MM.1S (cell line): ENCODE measurements at places on chromosomes 13 and 19.

DNA sequence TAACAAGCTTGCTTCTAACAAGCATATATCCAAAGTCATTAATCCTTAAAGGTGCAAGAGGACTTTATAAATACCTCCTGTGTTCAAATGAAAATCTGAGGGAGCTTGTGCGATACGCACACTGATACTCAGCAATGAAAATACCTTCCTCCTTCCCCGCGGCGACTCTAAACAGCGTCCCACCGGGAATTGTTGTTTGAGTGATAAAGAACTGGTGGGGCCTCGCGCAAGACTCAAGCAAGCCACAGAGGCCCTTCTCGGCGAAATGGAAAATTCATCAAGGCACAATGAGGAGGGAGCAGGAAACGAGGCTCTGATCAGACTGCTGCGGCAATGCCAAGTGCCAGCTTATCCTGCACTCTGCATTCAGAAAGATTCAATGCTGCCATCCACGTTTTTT is 126.7 kb downstream of the ABCC4 start:
- H3K4me3 ChIP-seq, result no peak overlapping the region
- no peak overlapping the region for H3K27ac ChIP-seq
- no peak for DNase-seq
- no peaks in the 10 kb centered on the region for H3K27me3 ChIP-seq

- no peaks in the 10 kb centered on the region for H3K4me1 ChIP-seq
- no peak for DNase-seq
- no peaks in the 10 kb centered on the region for H3K27me3 ChIP-seq
- H3K27ac ChIP-seq, result no peak overlapping the region
- no peaks in the 10 kb centered on the region for H3K36me3 ChIP-seq
These were observed 109.4 kb downstream of the RFC3 start for GRCh38 chr13:33927315-33927714.

DNA sequence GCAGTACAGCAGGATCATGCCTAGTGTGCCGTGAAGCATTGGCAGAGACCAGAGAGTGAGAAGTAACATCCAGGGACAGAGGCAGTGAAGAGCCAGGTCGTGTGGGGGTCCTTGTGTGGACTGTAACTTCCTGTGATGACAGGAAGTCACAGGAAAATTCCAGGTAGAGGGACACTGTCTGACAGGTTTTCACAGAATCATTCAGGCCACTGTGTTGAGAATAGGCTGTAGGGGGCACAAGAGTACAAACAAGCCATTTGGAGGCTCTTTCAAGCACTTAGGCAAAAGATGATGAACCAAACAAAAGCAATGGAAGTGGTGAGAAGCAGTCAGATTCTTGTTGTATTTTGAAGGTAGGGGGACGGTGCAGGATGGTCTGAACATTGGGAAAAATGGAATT is 46.4 kb downstream of the N4BP2L1 start:
- H3K4me1 ChIP-seq, result peaks cover 17% of the 10 kb centered on the region
- H3K27me3 ChIP-seq, result no peaks in the 10 kb centered on the region
- H3K27ac ChIP-seq, result no peak overlapping the region
- no peak for DNase-seq

DNA sequence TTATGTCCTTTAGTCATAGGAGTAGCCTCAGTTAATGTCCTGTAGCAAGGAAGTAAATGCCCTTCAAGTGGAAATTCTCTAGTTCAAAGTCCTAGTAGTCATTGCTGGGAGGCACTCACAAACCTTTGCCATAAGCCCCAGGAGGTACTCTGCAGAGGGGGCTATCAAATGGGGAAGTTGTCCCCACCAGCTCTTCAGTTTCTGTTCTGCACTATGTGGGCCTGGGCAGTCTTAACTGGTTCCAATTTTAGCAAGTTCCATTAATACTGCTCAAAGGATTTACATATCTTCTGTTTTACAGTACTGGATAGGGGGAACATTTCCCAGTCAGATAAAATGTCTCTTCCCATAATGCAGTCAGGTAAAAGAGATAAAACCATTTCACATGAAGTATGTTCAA is 101.3 kb downstream of the B3GLCT start:
- no peaks in the 10 kb centered on the region for H3K4me1 ChIP-seq
- no peaks in the 10 kb centered on the region for H3K36me3 ChIP-seq
- no peak for DNase-seq
- no peak overlapping the region for H3K4me3 ChIP-seq
- no peaks in the 10 kb centered on the region for H3K27me3 ChIP-seq

GRCh38 chr13:53920916-53921315 is 892.3 kb downstream of the OLFM4 start:
- H3K27me3 ChIP-seq, result no peaks in the 10 kb centered on the region
- no peaks in the 10 kb centered on the region for H3K36me3 ChIP-seq
- H3K4me3 ChIP-seq, result no peak overlapping the region

DNA sequence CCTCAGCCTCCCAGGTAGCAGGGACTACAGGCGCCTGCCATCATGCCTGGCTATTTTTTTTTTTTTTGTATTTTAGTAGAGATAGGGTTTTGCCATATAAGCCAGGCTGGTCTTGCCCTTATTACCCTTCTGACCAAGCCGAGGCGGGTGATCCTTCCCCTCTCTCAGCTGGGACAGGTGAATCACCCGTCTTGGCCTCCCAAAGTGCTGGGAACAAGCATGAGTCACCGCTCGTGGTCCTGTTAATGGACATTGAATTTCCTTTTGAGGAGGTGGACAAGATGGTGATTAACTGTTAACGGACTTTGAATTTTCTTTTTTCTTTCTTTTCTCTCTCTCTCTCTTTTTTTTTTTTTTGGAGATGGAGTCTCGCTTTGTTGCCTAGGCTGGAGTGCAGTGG is 10.6 kb downstream of the CD70 start:
- DNase-seq, result no peak
- H3K4me3 ChIP-seq, result no peak overlapping the region
- no peaks in the 10 kb centered on the region for H3K27me3 ChIP-seq
- H3K27ac ChIP-seq, result no peak overlapping the region
- no peaks in the 10 kb centered on the region for H3K36me3 ChIP-seq

DNA sequence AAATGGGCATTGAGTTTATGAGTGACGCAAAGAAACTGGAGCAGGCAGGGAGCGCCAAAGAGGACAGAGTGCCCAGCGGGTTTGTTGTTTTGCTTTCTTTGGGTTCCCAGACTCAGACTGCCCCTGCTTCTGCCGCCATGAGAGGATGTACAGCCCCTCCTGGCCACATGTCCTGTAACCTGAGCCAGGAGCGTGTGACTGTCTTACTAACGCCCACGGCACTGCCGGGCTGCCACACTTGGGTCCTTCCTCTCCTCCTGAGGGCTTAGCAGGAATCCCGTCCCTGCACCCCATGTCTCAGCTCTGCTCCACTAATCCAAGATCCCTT is 80.5 kb downstream of the GPR12 start:
- H3K27ac ChIP-seq, result no peak overlapping the region
- H3K4me1 ChIP-seq, result no peaks in the 10 kb centered on the region
- no peaks in the 10 kb centered on the region for H3K36me3 ChIP-seq
- H3K27me3 ChIP-seq, result no peaks in the 10 kb centered on the region
- DNase-seq, result no peak

DNA sequence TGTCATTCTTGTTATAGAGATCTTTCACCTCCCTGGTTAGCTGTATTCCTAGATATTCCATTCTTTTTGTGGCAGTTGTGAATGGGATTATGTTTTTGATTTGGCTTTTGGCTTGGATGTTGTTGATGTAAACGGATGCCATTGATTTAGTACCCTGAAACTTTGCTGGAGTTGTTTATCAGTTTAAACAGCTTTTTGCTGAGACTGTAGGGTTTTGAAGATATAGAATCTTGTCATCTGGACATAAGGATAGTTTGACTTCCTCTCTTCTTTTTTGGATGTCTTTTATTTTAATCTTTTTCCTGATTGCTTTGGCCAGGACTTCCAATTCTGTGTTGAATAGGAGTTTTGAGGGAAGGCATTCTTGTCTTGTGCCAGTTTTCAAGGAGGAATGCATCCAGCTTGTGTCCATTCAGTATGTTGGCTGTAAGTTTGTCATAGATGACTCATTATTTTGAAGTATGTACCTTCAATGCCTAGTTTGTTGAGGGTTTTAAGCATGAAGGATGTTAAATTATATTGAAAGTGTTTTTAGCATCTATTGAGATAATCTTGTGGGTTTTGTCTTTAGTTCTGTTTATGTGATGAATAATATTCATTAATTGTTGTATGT is 16.8 kb downstream of the ZNF431 start:
- H3K27ac ChIP-seq, result no peak overlapping the region
- no peak for DNase-seq
- H3K4me1 ChIP-seq, result no peaks in the 10 kb centered on the region

DNA sequence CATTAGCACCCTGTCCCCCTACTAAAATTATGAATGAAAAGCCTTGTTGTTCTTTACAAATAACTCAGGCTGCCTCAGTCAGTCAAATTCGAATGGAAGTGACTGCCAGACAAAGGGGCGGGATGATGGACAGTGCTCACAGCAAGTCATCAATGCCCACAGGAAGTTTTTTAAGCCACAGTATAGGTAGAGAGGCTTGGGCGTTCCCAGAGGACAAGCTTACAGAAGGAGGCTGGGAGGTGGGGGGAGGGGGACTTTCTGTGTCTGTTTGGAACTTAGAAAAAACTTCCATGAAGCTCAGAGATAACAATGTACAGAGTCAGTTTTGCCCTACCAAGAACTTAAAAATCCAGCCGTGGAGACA is 18.5 kb upstream of the SPRY2 start:
- H3K4me3 ChIP-seq, result no peak overlapping the region
- H3K27me3 ChIP-seq, result no peaks in the 10 kb centered on the region
- H3K36me3 ChIP-seq, result no peaks in the 10 kb centered on the region
- DNase-seq, result no peak
- H3K27ac ChIP-seq, result no peak overlapping the region
- no peaks in the 10 kb centered on the region for H3K4me1 ChIP-seq

GRCh38 chr13:114090476-114090875 is 41.9 kb downstream of the RASA3 start:
- H3K36me3 ChIP-seq, result no peaks in the 10 kb centered on the region; the same call in 1 of the 2 replicates
- no peaks in the 10 kb centered on the region for H3K4me1 ChIP-seq
- no peak overlapping the region for H3K4me3 ChIP-seq
- DNase-seq, result no peak
- H3K27me3 ChIP-seq, result no peaks in the 10 kb centered on the region
- H3K27ac ChIP-seq, result no peak overlapping the region

DNA sequence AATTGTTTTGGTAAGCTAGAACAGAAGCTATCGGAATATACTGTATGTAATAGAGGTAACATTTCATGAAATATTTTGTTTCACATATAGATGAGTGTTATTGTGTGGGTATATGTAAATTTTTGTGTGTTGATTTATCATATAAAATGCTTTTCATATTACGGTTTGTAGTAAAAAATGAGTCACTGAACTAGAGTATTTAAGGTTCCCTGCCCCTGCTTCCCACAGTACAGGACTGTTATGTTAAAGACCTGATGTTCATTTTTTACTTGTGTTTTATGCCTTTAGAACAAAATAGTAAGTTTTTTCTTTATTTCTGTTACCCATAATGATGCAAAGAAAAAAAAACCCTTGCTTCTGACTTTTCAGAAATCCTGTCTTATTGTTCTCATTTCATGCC is 243.4 kb downstream of the ENOX1 start:
- H3K4me3 ChIP-seq, result no peak overlapping the region
- H3K36me3 ChIP-seq, result no peaks in the 10 kb centered on the region
- no peaks in the 10 kb centered on the region for H3K27me3 ChIP-seq
- DNase-seq, result no peak
- no peak overlapping the region for H3K27ac ChIP-seq

DNA sequence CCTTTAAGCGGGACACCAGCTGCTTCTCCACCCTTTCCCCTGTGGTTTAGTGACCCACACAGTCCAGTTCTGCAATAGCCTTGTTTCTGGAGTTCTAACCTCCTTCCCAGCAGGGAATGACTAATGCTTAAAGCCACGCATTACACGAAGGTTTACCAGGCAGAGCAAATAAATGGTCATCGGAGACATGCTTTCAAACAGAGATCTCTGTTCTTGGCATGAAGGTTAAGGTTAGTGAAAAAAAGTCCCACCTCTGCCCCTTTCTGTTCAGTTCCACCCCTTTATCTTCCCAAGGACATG is 25.3 kb upstream of the MEDAG start:
- H3K4me1 ChIP-seq, result no peaks in the 10 kb centered on the region
- no peaks in the 10 kb centered on the region for H3K27me3 ChIP-seq
- H3K4me3 ChIP-seq, result no peak overlapping the region
- no peak overlapping the region for H3K27ac ChIP-seq
- H3K36me3 ChIP-seq, result no peaks in the 10 kb centered on the region
- DNase-seq, result no peak

- no peak for DNase-seq
- no peak overlapping the region for H3K4me3 ChIP-seq
- H3K27me3 ChIP-seq, result no peaks in the 10 kb centered on the region
- no peak overlapping the region for H3K27ac ChIP-seq
- H3K36me3 ChIP-seq, result no peaks in the 10 kb centered on the region
- H3K4me1 ChIP-seq, result no peaks in the 10 kb centered on the region
These were observed 21.5 kb downstream of the PIN1 start for GRCh38 chr19:9856609-9857008.

GRCh38 chr13:74389056-74389455 is 254.9 kb upstream of the KLF12 start:
- no peak for DNase-seq
- H3K4me3 ChIP-seq, result no peak overlapping the region
- H3K27me3 ChIP-seq, result no peaks in the 10 kb centered on the region
- no peaks in the 10 kb centered on the region for H3K4me1 ChIP-seq
- no peak overlapping the region for H3K27ac ChIP-seq

- H3K4me3 ChIP-seq, result no peak overlapping the region
- H3K27me3 ChIP-seq, result peaks cover 57% of the 10 kb centered on the region
- H3K36me3 ChIP-seq, result no peaks in the 10 kb centered on the region
- H3K4me1 ChIP-seq, result no peaks in the 10 kb centered on the region
- no peak for DNase-seq
- H3K27ac ChIP-seq, result no peak overlapping the region
These were observed 16.8 kb upstream of the COMP start for GRCh38 chr19:18807861-18808331.

DNA sequence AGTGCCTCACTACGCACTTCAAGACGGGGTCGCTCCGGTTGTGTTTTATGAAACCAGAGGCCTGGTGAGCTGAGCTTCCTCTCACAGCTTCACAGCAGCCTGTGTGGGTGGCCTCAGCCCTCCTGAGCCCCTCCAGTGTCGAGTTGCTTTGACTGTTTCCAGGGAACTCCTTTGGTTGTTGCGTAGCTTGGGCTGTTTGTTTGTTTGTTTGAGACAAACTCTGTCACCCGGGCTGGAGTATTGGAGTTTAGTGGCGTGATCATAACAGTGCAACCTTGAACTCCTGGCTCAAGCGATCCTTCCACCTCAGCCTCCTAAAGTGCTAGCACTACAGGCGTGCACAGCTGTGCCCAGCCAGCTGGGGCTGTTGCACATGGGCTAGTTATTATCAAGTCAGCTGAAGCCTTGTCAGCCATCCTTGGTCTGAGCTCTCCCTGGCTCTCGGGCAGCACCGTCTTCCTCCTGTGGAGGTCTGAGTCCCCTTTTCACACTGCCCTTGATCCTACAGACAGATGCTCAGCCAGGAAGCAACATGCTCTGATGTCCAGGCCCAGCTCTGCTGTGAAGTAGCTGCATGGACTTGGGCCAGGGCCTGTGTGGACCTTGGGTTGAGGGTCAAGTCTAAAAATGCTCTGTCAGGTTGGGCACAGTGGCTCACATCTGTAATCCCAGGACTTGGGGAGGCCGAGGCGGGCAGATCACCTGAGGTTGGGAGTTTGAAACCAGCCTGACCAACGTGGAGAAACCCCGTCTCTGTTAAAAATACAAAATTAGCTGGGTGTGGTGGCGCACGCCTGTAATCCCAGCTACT is 10.2 kb downstream of the DOT1L start:
- H3K27me3 ChIP-seq, result no peaks in the 10 kb centered on the region
- H3K4me3 ChIP-seq, result no peak overlapping the region
- DNase-seq, result no peak
- no peaks in the 10 kb centered on the region for H3K4me1 ChIP-seq
- H3K36me3 ChIP-seq, result no peaks in the 10 kb centered on the region

- H3K4me1 ChIP-seq, result peaks cover 11% of the 10 kb centered on the region
- no peak overlapping the region for H3K4me3 ChIP-seq
- no peak for DNase-seq
These were observed 1.2 kb downstream of the PLEKHA4 start for GRCh38 chr19:48867123-48867745.
